A549 treated with Mapracorat at 1 μM for 4 hours (cell line): ENCODE measurements at places on chromosomes 6 and 20. TPM values are rescaled to one million over a fixed set of nuclear protein-coding genes. Genes with fewer than 3 reads are reported as not detected.

The DAAM2 gene
- 0.04 to 0.24 TPM (median 0.13 TPM) in 5 replicates for total RNA-seq

The CDH4 gene
- 6.4 to 8.6 TPM (median 7.2 TPM) in 5 replicates for total RNA-seq

The POM121L2 gene
- total RNA-seq: not detected in 5 replicates

The CST1 gene
- 0.67 to 0.86 TPM (median 0.84 TPM) in 5 replicates for total RNA-seq

The CAP2 gene
- 10.6 to 14.6 TPM (median 13.0 TPM) in 5 replicates for total RNA-seq

The VWA7 gene
- 0.72 to 2.2 TPM (median 1.4 TPM) in 5 replicates for total RNA-seq

The RIN2 gene
- 22.4 to 24.4 TPM (median 22.9 TPM) in 5 replicates for total RNA-seq

The ADGB gene
- not detected in 5 replicates for total RNA-seq

The GFOD1 gene
- 1.5 to 1.9 TPM (median 1.6 TPM) in 5 replicates for total RNA-seq

The KIF6 gene
- total RNA-seq: 0.11 to 0.35 TPM (median 0.30 TPM) in 5 replicates

The PI3 gene
- 2.2 to 4.2 TPM (median 3.7 TPM) in 5 replicates for total RNA-seq

The TAGAP gene
- total RNA-seq: not detected in 5 replicates

The B3GALT4 gene
- 0.56 to 1.3 TPM (median 0.87 TPM) in 5 replicates for total RNA-seq

The ALDH5A1 gene
- 6.0 to 7.9 TPM (median 7.1 TPM) in 5 replicates for total RNA-seq

The LINC00237 gene
- total RNA-seq: not detected in 5 replicates

The NMBR gene
- total RNA-seq: not detected in 5 replicates

The PRSS35 gene
- 0.07 TPM in 1 of 5 replicates, not detected in the others for total RNA-seq

The ZBTB22 gene
- 2.3 to 4.2 TPM (median 3.1 TPM) in 5 replicates for total RNA-seq

The CD93 gene
- not detected in 5 replicates for total RNA-seq

The KCNK5 gene
- 0.90 to 1.5 TPM (median 1.4 TPM) in 5 replicates for total RNA-seq

The PDE10A gene
- 23.4 to 29.8 TPM (median 27.4 TPM) in 5 replicates for total RNA-seq

The KIAA0408 gene
- total RNA-seq: 4.4 to 7.3 TPM (median 6.4 TPM) in 5 replicates
